ENCODE measurements at places on chromosomes 6 and 20. TPM values are rescaled to one million over a fixed set of nuclear protein-coding genes. Genes with fewer than 3 reads are reported as not detected.

GPSM3 gene
- 0.38 TPM for total RNA-seq

KCNK5 gene
- 1.0 TPM for total RNA-seq

RNF114 gene
- 78.8 TPM for total RNA-seq

OPRM1 gene
- total RNA-seq = not detected

PGC gene
- total RNA-seq = not detected

PRPH2 gene
- not detected for total RNA-seq

STMND1 gene
- not detected for total RNA-seq

NCOA3 gene
- 42.3 TPM for total RNA-seq

GTSF1L gene
- total RNA-seq = not detected

WFDC8 gene
- not detected for total RNA-seq

F13A1 gene
- total RNA-seq = not detected

Measured in A549 treated with RU486 at 1 μM for 4 hours (cell line).